ENCODE measurements at places on chromosomes 1 and 21.

- peak; percentile 58 for DNase-seq
Observed at GRCh38 chr1:66542811-66543767, 9.1 kb downstream of the SGIP1 start.

- DNase-seq: no peak
Observed at GRCh38 chr21:20527731-20528460, 470.3 kb upstream of the NCAM2 start.

GRCh38 chr1:162633081-162633762 lies 958 bp downstream of the DDR2 start:
- DNase-seq: no peak

DNA sequence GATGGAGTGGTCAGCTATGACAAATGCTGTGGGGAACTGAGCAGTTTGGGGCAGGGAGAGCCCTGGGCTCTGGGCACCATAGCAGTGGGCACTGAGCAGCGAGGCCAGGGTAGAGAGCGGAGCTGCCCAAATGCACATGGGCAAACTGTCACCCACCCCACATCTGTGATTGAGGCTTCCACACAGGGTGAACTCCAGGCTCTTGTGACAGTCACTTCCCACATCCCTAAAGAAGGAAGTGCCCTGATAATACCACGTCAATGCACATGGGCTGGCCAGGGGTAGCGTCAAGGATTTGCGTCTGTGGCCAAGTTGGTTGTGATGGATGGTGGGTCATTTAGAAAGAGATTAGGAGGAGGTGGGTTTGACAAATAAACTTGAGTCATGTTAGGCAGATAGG lies 2.6 kb upstream of the GUCA2B start:
- no peak for DNase-seq

DNA sequence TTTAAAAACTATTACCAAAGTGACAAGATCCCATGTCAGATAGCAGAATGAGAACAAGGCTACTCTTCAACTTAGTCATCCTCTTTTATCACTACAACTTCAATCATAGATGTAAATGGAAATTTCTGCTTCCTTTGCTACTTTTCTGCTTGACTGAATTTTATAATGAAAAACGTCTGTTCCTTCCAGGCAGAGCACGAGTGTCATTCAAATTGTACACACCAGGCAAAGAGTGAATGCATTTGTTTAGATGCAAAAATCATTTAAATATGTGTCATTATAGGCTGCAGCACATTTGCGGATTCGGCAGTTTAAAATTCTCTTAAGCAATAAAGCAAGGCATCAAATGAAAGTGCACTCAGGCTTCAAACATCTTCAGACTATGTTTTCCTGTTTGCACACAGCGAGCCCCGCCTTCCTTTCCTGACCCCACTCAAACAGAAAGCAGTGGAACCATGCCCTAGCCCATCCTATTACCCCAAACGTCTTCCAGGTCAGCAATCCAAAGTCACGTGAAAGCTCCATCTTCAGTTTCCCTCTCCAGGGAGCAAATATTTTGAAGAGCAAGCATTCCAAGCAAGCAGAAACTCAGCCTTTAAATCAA lies 99.6 kb downstream of the APP start:
- no peak for DNase-seq

- no peak for DNase-seq
Observed at GRCh38 chr1:229217716-229218115, 53.2 kb upstream of the RAB4A start.

DNA sequence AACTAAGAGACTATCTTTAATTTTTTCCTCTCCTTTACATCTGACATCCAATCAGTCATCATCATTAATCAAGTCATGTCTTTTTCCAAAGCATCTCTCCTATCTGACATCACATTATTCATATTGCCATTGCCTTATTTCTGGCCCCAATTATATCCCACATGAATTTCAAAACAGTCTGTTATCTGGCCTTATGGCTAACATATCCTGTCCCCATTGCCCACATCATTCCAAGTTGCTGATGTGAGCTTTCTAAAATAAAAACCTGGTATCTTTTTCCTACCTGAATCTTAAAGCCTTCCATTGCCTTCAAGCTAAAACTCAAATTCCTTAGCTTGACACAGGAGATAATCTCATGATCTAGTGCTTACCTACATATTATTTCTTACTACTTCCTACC lies 283.9 kb downstream of the LRRC40 start:
- DNase-seq: no peak

DNA sequence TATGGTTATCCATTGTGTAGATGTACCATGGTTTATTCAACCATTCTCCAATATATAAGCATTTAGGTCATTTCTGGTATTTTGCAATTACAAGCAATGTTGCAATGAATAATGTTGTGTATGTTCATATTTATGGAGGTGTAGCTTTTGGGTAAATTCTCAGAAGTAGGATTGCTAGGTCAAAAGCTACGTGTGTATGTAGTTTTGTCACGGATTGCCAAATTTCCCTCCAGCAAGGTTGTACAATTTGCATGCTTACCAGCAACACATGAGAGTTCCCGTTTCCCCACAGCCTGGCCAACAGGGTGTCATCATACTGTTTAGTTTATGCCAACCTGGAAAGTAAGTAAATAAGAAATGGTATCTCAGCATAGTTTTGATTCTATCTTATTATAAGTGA lies 36.3 kb downstream of the IGSF5 start:
- no peak for DNase-seq

DNA sequence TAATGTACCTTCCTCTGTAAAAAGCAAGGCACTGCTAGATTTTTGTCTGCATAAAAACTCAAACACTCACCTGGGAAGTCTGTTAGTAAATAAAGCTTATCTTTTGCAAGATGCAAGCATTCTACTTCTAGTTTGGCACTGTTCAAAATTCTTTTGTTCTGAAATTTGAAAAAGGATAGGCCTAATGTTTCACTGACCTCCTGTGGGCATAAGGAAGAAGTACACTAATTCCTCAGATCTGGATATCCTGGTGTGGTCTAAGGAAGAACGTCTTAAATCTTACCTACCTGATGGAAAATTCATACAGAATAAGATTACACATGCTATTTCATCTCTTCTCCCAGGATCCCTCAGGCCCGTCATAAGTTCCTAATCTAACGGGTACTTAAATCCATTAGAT lies 93.5 kb upstream of the CAMK1G start:
- peak; percentile 29 for DNase-seq

DNA sequence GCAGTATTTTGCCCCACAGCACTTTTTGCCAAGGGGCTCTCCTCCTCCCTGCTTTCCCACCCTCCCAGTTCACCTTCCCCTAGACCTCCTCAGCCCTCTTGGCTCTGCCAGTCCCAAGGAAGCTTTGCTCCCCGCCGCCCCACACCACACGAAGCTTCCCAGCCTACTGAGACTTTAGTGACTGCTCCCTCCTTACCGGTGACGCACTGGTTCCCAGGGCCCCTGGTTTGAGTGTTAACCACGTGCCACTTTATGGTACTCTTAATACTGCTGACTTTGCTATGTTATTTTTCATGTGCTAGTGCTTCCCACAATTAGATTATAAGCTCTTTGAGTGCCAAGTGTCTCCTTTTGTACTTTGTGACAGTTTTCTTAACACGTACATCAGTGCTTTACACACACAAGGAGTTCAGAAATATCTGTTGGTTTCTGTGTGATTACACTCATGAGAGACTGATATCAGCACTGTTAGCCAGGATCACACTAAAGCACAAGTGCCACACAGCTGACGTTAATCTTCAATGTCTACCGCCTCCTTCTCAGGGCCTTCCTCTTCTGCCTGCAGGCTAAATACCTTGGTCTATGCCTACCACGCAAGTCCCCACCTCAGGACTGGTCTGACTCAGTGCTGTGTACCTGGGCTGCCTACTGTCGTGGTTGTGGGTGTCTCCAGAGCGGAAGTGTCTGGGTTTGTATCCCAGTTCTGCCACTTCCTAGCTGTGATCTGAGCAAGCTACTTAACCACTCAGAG lies 61.0 kb downstream of the DNTTIP2 start:
- DNase-seq: no peak

DNA sequence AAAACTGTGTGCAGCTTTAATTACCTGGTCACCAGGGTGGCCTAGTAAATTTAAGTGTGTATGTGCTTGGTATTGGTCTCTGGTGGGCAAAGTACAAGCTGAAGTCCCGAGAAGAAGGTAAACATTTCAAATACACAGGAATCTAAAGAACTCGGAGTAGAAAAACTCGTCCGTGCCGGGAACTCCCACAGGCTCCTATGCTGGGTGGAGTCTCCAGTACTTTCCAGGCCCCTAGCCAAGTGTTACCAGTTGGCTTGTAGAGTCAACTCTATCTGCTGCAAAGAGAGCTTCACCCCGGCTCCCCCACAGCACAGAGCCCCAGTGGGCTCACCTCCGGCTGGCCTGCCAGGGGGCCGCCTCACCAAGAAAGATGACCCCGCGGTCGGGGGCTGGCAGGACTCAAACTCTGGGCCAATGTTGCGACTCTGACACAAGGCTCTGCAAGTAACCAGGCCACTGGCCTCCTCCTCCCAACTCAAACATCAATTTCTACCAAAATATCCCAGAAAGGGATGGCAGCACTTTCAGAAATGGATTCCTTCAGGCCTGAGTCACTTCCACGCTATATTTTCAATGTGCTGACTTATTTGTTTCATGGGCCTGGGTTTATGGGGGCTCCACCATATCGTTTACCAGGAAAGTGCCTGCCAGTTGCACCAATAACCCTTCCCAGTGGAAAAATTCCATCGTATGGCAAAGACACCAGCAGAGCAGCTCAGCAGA lies 73.9 kb downstream of the SLC66A1 start:
- DNase-seq: no peak

Measured in COLO829 (cell line).